Activated naive CD8-positive, alpha-beta T cell treated with anti-CD3 and anti-CD28 coated beads, Interleukin-2, amount 50 U/mL, for 16 hours (primary cell): ENCODE measurements at places on chromosomes 5 and 9.

GRCh38 chr9:135046739-135047350 lies 40.6 kb upstream of the OLFM1 start:
- no peak for DNase-seq

DNA sequence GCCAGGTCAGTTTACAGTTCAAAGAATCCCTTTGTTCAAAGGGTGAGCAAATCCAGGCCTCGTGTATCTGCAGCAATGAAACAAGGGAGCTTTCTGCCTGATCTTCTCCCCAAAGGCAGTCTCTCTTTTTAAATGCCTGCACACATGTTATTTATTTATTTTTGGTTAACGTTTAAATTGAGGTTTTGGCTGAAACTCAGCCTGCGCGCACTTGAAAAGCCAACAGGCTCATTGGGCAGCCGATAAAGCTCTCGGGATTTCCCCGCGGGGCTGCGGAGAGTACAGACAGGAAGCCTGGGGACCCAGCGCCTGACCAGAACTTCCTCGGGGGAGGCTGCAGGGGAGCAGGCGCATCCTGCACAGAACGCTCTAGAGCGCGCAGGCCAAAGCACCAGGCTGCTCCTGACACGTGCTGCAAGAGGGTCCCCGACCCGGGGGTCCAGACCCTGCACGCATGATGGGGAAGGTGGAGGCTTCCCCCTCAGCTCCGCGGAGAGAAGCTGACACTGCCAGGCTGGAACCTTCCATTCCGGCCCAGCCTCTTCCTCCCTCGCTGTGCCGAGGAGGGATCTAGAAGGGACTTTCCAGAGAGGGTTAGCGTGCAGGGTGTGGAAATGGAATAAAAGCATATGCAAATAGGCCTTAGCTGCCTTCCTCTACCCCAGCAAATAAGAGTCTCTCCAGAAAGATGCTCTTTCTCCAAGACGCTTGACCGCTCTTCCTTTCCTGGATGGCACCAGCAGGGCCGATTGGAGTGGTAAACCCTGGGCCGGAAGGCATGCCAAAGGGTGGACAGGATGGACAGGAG lies 46.1 kb downstream of the PTTG1 start:
- peak; percentile 32 for DNase-seq

- DNase-seq = no peak
These were observed 328.2 kb downstream of the SH3GL2 start for GRCh38 chr9:17906841-17907778.

DNA sequence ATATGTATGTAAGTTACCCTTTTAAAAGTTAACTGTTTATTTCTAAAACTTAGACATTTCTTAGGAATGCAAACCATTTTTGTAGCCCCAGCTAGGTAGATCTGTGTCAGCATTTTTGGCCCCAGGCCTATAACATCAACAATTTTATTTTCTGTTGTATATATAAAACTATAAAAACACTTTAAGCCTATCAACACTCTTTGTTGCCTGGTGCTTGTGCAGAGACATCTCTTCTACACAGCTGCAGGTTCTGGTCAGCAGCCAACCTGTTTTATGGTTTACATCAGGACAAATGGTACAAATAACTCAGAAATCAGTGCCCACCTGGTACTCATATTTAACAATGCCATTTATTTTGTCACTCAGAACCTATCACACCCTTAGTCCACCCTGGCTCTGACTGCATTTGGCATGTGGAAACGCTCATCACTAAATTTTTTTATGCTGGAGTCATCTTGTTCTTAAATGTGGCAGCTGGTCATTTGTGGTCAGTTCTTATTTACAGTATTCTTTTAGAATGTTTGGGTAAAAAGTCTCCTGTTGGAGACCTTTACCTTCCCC lies 173.4 kb downstream of the DNAH5 start:
- no peak for DNase-seq

GRCh38 chr5:39631958-39632357 lies 207.2 kb upstream of the DAB2 start:
- DNase-seq = no peak

- no peak for DNase-seq
These were observed 81.3 kb upstream of the TMEM171 start for GRCh38 chr5:73039082-73039481.

GRCh38 chr5:140348104-140348503 lies 1.7 kb upstream of the HBEGF start:
- DNase-seq = no peak

GRCh38 chr9:90523958-90524357 lies 118.7 kb downstream of the DIRAS2 start:
- no peak for DNase-seq

- no peak for DNase-seq
These were observed 5.1 kb downstream of the PKN3 start for GRCh38 chr9:128707446-128707845.

DNA sequence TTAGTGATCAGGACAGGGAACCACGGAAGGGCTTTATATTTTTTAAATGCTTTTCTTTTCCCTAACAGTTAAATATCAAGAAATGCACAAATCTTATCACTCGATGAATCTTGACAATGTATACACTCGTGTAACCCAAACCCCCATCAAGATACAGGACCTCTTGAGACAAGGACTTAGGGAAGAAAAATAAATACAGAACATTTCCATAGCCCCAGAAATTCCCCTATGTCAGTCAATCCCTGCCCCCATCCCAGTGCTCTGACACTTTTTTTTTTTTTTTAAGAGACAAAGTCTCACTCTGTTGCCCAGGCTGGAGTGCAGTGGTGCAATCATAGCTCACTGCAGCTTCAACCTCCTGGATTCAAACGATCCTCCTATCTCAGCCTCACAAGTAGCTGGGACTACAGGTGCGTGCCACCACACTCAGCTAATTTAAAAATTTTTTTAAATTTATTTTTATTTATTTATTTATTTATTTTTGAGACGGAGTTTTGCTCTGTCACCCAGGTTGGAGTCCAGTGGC lies 2.7 kb downstream of the SPINK4 start:
- no peak for DNase-seq

GRCh38 chr5:81854485-81854884 lies 103.6 kb upstream of the SSBP2 start:
- DNase-seq = no peak

DNA sequence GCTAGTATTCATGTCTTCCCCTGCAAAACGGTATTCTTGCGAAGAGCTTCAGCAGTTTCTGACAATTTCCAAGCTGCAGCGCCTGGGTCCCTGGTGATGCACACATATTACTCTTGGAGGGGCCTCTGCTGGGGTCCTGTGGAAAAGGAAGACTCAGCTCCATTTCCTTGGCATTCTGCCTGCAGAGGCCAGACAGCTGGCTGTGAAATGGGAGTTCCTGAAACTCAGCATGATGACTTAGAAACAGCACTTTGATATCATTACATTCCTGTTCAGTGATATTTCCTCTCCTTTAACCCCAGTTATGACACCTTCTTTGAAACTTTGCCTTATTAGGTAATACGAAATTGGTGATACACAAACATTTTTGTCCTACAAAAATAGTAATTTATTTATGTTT lies 98.5 kb downstream of the APBA1 start:
- DNase-seq = no peak

- DNase-seq = no peak
These were observed 110.3 kb downstream of the VAV2 start for GRCh38 chr9:133881671-133882381.

- no peak for DNase-seq
These were observed 272.2 kb downstream of the AUH start for GRCh38 chr9:91089405-91090129.

- DNase-seq = no peak
These were observed 2.7 kb downstream of the NXNL2 start for GRCh38 chr9:88537761-88538091.

GRCh38 chr5:95241635-95242034 lies 43.3 kb downstream of the MCTP1 start:
- DNase-seq = no peak

DNA sequence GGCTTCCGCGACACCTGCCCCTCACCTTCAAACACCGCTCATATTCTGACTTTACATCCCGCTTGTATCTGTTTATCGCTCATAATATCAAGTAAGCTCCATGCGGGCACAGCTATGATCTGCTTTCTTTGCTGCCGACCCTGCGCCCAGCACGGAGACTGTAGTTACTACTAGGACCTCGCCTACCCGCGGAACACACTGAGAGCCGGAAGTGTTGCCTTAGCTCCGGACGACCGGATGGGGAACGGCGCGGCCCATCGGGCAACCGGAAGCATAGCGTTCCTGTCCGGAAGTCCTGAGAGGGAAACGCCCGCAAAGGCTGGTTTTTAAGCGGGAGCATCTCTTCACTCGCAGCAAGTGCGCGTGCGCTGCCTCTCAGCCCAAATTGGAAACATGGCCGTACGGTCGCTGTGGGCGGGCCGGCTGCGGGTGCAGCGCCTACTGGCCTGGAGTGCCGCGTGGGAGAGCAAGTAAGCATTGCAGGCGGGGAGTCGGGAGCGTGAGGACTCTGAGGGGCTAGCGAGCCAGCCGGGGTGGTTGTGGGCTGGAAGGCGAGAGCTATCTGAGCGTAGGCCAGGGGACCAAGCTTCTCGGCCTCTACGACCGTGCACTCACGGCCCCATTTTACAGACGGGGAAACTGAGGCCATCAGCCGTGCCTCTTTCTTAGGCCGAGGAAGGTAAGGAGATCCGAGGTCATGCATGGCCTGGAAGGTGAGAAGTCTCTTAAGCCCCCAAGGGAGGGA lies at the start of gene GRPEL2:
GRPEL2 (plus strand) TSS at position 353 of the 745 bp plus-strand sequence; CDS start at position 394, 41 bp downstream.
- peak; percentile 82 for DNase-seq

GRCh38 chr5:151126199-151126645 lies 31.4 kb downstream of the ANXA6 start:
- peak; percentile 17 for DNase-seq

GRCh38 chr9:1913631-1914330 lies 101.4 kb upstream of the SMARCA2 start:
- DNase-seq = no peak

- DNase-seq = no peak
These were observed 474.5 kb downstream of the LRRC70 start for GRCh38 chr5:63053019-63053638.

DNA sequence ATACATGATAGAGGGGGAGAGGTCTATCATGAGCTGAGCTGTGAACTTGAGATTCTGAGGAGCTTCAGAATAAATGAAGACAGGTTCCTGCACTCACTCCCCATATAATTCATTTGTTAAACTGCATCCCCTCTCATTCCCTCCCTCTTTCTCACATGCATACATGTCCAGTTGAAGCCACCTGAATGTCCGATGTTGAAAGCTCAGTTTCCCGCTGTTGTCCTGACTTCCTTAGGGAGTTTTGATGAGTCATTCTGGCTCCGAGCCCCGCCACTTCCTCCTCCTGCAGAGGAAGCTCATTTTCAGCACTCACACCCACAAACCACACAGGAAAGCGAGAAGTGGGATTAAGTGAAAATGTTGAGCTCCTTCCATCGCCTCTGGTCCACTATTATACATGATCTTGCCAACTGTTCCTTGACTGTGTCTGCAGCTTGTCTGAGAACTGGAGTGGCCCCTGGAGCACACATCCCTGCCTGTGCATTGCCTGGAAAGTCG lies 121.2 kb downstream of the CEMIP2 start:
- no peak for DNase-seq

GRCh38 chr9:138040446-138041430 lies 163.2 kb downstream of the CACNA1B start:
- no peak for DNase-seq

- DNase-seq = no peak
These were observed 39.2 kb downstream of the SHC3 start for GRCh38 chr9:89139455-89139854.

- no peak for DNase-seq
These were observed 4.0 kb downstream of the CCNB1 start for GRCh38 chr5:69170969-69171368.

DNA sequence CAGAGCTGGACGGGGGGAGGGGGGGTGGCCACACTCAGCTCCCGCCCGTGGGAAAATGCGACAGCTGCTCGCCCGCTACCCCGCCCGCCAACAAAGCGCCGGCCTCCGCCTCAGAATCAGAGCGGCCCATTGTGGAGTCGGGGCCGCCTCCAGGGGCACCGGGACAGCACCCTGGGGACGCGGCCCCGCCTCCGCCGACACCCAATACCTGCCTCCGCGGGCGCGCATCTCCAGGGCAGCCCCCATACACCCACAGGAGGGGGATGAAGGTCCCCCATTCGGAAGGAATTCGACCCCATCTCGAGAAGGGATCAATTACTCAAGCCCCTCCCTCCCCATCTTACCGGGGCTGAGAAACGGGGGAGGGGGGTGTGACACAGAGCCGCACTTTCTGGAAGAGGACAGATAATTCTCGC lies 1.3 kb downstream of the NOTCH1 start:
- DNase-seq = no peak

DNA sequence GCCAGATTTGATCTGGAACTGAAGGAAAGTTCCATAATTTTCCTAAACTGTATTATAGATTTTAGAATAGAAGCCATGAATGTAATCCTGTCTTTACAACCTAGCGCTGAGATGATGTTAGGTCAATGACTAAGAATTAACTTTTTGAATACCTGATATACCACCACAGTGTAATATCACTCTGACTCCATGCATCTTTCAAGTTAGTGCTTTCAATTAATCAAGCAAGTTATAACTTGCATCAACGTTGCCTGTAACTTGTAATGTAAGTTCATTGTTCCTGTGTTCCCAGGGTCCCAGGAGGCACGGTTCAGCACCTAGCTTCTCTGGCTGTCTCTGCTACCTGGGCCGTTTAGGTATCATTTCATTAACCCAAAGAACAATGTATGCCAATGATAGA lies 139.3 kb downstream of the CSNK1G3 start:
- DNase-seq = no peak

GRCh38 chr5:76555717-76556116 lies 67.5 kb downstream of the F2RL2 start:
- DNase-seq = no peak

- DNase-seq = no peak
These were observed 420.8 kb downstream of the RAB3C start for GRCh38 chr5:59003641-59004040.

DNA sequence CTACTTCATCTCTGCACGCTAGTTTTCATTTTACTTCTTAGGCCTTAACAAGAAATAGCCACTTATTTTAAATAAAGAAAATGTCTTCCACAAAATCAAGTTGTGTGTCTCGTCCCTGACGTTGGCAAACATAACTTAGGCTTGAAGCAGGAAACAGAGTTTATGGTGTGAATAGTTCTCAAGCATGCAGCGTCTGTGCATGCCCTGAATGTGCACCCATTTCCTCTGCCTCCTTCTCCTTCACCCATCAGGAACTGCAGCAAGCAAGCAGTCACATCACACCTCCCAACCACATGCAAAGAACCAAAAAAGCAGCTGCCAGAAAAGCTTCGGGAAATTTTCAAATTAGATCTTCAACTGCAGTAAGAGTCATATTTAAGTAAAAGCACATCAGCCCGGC lies 424.0 kb upstream of the IRX4 start:
- DNase-seq = no peak
